RCC 7860 (cell line): ENCODE measurements at places on chromosomes 7 and 10.
A peak's percentile ranks its signal among the peaks of the same experiment; 100 is the strongest.

GRCh38 chr7:151141311-151141854, 26.1 kb downstream of the GBX1 start:
- DNase-seq, result no peak

DNA sequence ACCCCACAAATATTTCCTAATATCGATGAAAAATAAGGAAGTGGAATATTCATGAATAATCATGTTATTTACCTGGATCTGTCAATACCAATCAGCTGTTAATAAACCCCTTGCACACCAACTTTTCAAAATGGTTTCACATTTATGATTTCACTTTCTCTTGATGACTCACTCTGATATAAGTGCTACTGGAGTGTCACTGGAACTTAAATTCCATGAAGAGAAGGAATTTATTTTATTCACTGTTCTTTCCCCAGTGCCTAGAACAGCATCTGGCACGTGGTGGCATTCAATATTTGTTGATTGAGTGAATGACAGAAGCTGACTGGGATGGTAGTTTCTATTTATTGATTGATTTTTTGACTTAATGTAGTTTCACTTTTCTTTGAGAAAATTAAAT, 3.5 kb upstream of the ENO4 start:
- DNase-seq, result peak; percentile 22

DNA sequence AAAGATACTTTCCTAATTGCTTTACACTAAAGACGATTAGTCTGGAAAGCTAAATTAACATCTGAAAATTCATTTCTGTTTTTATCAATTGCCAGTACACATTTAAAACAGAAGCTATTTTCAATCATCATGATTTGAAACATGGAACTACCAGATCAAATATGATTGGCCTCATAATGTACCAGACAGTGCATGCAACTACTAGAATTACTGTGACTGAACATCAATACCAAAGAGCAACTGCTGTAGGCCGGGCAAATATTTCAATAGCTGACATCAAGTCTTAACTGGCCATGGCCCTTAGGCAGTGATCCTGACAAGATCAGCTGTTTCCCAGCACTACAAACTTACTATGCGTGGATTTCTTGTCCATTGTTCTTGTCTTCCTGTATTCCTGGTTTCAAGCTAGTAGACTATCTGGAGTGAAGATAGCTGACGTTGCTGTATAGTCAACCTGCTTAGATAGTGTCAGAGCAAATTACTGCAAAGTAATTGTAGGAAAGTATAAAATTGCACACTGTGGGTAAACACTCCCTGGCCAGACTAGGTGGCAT, 21.7 kb upstream of the WNT16 start:
- DNase-seq, result no peak

DNA sequence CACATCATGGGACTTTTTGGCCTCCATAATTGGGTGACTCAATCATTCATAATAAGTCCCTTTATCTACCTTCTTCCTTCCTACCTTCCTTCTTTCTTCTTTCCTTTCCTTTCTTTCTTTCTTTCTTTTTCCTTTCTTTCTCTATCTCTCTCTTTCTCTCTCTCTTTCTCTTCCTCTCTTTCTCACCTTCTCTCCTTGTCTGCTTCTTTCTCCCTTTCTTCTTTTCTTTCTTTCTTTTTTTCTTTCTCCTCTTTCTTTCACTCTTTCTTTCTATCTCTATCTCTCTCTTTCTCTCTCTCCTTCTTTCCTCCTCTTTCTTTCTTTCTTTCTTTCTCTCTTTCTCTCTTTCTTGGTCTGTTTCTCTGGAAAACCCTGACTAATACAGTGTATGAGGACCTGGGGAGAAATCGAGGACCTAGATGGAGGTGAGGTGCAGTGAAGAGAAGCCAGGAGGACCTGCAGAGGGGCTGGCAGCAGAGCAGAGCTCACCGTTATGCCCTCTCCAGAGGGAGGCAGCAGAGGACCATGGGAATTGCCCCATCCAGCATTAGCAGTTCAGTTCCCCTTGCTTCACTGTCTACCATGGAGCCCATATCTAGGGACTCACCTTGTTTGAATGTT, 52.7 kb upstream of the BTRC start:
- peak; percentile 7 for DNase-seq

DNA sequence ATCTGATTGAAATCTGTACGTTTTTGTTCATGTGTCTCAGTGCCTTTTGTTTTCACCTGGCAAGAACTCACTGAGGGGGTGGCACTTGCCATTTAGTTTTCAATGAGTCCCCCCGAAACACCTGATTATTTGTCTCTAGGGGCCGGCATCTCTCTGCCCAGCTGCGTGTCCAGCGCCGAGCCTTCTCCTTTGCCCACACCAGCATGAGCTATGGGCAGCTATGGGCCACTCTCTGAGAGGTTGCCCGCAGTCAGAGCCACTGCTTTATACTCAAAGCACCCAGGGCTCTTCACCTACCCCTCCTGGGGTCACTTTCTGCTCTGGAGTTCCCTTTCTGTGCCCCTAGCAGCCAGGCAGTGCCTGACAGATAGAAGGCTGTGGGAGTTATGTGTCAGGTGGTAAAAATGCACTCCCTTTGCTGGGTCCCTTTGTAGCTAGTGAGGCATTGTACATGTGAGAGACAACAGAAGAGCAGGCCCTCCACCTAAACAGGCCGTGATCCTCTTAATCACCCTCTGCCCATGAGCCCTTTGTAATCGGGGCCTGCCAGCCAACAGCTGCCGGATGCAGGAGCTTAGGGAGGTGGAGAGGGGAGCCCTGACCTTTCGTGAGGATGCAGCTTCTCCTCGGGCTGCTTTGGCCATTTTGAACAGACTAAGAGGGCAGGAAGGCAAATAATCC, 133.1 kb upstream of the NPS start:
- DNase-seq, result no peak
